ENCODE measurements at places on chromosomes 4 and X. TPM values are rescaled to one million over a fixed set of nuclear protein-coding genes. Genes with fewer than 3 reads are reported as not detected.

The S100G gene
- polyA plus RNA-seq: not detected

The DKK2 gene
- polyA plus RNA-seq: 0.36 TPM

The SMIM14 gene
- polyA plus RNA-seq: 46.4 TPM

The RAB39B gene
- 7.2 TPM for polyA plus RNA-seq

The APBB2 gene
- not detected for polyA plus RNA-seq

The GPR50 gene
- polyA plus RNA-seq: not detected

The FAM47A gene
- polyA plus RNA-seq: not detected

The TMEM175 gene
- 16.9 TPM for polyA plus RNA-seq

The CLGN gene
- polyA plus RNA-seq: not detected

The FGFBP2 gene
- 99.3 TPM for polyA plus RNA-seq

The ANKRD50 gene
- polyA plus RNA-seq: 0.16 TPM

The SAT1 gene
- 113 TPM for polyA plus RNA-seq

The PHEX gene
- 0.36 TPM for polyA plus RNA-seq

GRCh38 chr4:71784569-71785197 is 804 bp upstream of the GC start:
- no peak for DNase-seq

DNA sequence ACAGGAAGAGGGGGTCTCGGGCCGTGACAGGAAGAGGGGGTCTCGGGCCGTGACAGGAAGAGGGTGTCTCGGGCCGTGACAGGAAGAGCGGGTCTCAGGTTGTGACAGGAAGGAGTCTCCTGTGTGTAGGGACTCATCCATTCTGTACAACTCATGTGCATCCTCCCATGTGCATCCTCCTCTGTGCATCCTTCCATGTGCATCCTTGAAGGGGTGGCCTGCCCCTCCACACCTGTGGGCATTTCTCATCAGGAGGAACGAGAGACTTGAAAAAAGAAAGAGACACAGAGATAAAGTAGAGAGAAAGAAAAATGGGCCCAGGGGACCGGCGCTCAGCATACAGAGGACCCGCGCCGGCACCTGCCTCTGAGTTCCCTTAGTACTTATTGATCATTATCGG is 30.2 kb upstream of the PLCXD1 start:
- DNase-seq: no peak

DNA sequence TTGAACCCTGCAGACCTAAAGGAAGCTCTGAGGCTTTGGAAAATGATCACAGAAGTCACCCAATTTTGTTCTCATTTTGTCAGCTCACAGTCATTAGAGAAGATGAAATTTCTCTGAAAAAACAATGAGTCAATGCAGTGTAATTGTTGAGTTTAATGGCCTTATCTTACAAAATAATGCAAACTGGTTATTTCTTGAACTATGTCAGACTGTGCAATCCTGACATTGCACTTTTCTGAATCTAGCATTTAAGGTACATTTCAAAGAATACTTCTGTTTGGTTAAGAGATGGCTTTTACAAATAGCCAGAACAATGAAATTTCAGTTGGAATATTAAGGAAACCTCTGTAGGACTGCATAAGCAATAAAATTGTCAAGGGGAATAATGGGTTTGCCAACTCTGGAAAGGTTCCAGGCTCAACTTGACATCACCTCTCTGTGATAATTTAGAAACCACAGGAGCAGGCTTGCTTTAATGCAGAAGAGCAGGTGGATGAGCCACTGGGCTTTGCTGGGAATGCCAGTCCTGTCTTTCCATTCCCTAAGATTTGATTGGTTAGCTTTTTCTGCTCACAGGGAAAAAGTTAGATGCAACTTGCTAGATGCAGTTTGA is 222.8 kb downstream of the FRMPD4 start:
- DNase-seq: no peak

DNA sequence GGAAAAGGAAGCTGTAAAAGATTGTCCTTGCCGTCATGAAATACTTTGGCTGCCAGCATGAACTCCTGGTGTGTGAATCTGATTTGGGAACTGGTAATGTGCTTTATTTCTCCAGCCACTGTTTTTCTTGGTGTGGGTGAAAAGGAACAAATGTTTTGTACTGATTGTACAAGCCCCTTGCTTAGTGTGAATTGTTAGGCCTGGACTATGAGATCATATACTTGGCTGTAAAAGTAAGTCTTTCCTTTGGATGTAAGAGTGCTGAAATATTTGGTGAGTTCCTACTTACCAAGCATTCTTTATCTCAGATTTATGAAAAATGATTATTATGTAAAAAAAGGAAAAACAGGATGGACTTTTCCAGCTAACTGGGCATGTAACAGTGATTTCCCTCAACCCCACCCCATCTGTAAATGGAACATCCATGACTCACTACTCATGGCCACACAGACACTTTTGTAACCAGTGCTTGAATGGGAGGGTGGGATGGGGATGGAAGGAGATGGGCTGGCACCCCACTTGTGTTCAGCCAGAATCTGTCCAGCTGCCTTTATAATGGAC is 6.3 kb downstream of the FNIP2 start:
- DNase-seq: no peak

- DNase-seq: no peak
Observed at GRCh38 chr4:144645102-144645630, 790 bp upstream of the HHIP start.

DNA sequence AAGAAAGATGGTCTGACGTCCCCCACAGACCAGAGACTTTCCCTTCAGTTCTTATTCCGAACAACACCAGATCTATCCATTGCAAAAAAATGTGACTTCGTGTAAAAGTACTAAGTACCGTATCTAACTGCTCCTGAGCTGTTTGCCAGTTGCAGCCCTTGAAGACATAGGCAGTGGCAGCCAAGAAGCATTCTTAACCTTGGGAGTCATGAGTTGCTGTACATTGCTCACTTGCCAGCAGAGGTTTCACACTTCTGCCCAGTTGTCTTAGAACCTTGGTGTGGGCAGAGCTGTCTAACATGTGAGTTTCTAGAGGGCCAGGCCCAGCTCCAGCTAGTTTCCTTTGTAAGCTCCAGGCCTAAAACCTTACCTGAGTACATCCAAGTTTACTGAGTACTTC is 10.5 kb upstream of the CHRDL1 start:
- DNase-seq: no peak

DNA sequence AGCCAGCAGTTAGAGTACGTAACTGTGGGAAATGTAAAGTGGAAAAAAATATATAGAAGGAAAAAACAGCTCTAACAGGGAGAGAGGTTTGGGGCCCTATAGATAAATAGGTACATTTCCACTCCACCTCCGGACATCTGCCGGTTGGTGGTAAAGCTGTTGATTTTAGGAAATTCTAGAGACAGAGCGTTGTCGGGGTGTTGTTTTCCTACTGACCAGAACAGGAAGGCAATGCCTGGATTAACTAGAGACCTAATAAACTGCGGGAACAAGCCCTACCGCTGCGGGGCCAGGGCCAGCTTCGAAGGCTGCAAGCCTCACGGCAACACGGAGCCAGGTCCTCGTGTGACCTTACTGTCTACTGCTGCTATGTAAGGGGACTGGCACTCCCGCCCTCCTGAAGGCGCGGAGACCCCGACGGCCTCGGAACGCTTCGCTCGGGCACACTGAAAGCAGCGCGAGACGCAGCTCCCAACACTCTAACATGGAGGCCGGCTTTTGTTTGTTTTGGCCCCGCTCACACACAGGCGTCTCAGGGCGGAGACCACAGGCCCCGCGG is 702 bp upstream of the CDKN2AIP start:
- no peak for DNase-seq

GRCh38 chr4:120078216-120078615 is 11.6 kb upstream of the MAD2L1 start:
- no peak for DNase-seq

- no peak for DNase-seq
Observed at GRCh38 chr4:1358421-1359143, 11.6 kb downstream of the UVSSA start.

DNA sequence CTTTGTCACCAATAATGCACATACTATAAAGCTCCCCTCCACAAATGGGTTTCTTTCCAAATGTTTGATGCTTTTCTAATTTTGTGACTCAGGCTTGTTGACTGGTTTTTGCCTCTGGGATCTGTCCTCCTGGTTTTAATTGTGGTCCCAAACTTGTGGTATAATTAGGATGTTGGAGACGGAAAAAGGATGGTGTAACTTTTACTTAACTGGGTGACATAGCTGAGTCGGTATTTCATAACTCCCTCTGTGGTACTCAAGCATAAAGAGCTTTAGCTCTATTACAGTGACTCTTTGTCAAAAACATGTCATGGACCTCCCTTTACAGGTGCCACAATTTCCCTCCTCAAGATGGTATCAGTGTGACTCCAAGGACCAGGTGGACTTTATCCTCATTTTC is 119.7 kb upstream of the RBPJ start:
- no peak for DNase-seq

GRCh38 chr4:169811476-169811875 is 53.7 kb upstream of the HPF1 start:
- DNase-seq: no peak

- no peak for DNase-seq
Observed at GRCh38 chrX:44060221-44060620, 87.0 kb upstream of the NDP start.

- no peak for DNase-seq
Observed at GRCh38 chr4:18203966-18204365, 182.4 kb upstream of the LCORL start.

DNA sequence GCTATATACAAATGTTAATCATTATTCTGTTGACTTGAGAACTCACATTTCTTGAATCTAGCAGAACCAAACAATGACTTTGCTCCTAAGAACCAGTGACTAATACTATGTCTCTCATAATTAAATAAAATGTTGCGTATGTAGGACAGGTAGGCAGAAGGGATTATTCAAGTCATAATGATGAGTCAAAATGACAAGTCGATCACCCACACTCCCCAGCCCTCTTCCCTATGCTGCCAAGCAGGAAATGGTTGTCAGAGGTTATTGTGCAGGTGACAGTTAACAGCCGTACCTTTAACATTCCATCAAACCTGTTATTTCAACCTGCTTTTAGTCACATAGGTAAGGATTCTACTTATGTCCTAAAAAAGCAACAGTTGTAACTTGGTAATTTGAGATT is 22.0 kb upstream of the STK26 start:
- no peak for DNase-seq

DNA sequence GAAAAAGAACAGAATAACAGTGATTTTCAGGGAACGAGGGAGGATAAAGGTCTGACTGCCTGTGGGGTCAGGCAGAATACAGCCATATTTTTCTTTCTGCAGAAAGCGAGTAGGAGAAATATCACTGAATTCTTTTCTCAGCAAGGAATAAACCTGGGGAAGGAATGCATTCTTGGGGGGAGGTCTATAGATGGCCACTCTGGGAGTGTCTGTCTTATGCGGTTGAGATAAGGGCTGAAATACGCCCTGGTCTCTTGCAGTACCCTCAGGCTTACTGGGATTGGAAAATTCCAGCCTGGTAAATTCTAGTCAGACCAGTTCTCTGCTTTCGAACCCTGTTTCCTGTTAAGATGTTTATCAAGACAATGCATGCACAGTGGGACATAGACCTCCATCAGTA is 26.3 kb downstream of the CNGA1 start:
- no peak for DNase-seq

- DNase-seq: no peak
Observed at GRCh38 chr4:130043732-130044160, 947.8 kb downstream of the C4orf33 start.

DNA sequence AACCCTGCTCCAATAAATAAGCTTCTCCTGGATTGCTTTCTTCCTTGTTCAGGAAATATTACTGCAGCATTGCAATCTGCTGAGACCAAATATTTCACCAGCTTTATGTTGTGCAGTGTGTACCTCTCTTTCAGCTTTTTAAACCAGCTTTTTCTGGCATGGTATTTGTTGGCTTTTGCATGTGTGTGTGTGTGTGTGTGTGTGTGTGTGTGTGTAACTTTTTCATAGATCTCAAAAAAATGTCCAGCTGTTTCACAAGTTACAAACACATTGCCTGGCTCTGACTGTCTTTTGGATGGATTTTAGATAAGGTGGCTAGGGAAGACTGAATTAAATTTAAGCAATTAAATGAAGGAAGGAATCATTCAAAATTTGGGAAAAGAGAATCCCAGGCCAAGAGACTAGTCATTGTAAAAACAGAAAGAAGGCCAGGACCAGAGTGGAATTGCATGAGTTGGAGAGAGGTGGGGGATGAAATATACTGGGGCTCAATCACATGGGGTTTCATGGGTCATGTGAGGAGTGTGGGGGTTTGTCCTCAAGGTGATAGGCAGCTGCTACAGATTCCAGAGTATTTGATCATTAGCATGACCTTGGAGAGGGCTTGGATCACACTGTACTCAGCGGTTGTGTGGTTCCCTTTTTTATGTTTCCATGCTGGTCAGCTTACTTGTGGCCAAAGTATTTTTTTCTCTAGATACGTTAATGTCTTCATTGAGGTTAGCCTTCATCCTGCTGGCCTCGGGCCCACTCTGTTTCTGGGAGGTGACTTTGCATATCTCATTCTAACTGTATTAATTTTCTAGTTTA is 357.7 kb upstream of the BOD1L1 start:
- no peak for DNase-seq

GRCh38 chrX:71128915-71129765 is 10.7 kb downstream of the MED12 start:
- peak; percentile 71 for DNase-seq

- DNase-seq: no peak
Observed at GRCh38 chrX:123267220-123267619, 83.1 kb downstream of the GRIA3 start.

DNA sequence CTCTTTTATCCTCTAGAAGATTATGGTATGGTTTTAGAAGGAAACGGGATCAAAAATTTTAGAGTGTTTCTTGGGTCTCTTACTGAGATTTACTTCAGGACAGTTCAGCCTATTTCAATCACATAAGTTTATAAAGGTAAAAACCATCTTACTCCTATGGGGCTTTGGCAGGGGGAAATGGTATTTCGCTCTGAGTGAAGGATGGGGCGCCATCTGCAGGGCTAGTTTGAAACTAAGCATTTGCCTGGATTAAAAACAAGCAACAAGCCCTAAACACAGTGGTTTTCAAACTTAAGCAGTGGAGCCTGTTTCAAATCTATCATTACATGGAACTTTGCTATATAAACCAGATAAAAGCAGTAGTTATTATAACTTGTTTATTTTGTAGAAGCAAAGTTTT is 361.5 kb upstream of the FMR1 start:
- DNase-seq: no peak

DNA sequence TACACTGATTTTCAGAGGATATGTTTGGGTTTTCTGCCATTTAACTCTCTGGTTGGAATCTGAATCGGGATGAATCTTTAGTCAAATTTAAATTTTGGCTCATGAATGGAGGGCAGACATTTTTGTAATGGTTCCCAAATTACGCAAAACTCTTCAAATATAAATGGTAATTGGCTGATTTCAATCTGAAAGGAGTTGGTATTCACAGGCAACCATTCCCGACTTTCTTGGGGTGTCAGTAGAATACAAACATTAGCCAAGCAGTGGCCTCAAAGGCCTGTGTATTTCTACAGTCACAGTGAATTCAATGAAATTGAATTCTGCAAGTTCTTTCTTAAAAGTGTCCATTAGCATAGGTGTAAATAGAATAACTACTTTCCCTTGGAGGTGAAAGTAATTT is 668.8 kb upstream of the PRKX start:
- no peak for DNase-seq

GRCh38 chr4:79175716-79176115 is 150.1 kb downstream of the NAA11 start:
- no peak for DNase-seq

- no peak for DNase-seq
Observed at GRCh38 chrX:129427267-129427666, 96.0 kb downstream of the SMARCA1 start.

All from CD8-positive, alpha-beta memory T cell (primary cell).